ENCODE measurements at places on chromosomes 1 and 21.

GRCh38 chr21:31222142-31222541, 121.9 kb downstream of the TIAM1 start:
- no peak overlapping the region for H3K27ac ChIP-seq
- H3K4me3 ChIP-seq = no peak overlapping the region
- no peaks in the 10 kb centered on the region for H3K27me3 ChIP-seq
- DNase-seq = no peak

- no peaks in the 10 kb centered on the region for H3K4me1 ChIP-seq
- H3K4me3 ChIP-seq = no peak overlapping the region
- no peaks in the 10 kb centered on the region for H3K27me3 ChIP-seq
- H3K36me3 ChIP-seq = no peaks in the 10 kb centered on the region
Observed at GRCh38 chr1:181726320-181727012, 243.1 kb downstream of the CACNA1E start.

DNA sequence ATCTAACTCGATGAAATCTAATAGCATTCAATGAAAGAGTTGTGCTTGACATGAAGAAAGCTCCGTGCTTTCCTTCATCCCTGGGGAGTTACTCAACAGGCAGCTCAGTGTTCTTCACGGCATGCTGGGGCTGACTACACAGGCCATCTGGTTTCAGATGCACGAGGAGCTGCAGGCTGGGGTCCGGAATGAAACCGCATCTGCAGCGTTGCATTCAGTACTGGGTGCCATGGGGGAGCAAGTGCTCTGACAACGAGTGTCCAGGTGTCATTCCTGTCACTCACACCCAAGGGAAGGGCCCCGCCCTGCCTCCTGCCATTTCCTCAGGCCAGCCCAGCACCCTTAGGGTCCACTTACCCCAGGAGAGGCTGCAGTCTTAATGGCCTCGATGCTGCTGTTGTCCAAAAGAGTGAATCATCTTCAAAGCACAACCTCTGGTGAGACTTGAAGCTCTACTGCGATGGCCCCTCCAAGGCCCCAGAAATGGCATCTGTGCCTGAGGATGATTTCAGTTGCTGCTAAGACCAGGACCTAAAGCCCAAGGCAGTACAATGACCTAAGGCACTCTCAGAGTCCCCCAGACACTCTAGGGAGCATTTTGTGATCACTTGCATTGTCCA, 61.4 kb downstream of the STUM start:
- no peak overlapping the region for H3K27ac ChIP-seq
- H3K36me3 ChIP-seq = no peaks in the 10 kb centered on the region
- H3K4me3 ChIP-seq = no peak overlapping the region
- no peaks in the 10 kb centered on the region for H3K27me3 ChIP-seq
- no peaks in the 10 kb centered on the region for H3K4me1 ChIP-seq
- no peak for DNase-seq

DNA sequence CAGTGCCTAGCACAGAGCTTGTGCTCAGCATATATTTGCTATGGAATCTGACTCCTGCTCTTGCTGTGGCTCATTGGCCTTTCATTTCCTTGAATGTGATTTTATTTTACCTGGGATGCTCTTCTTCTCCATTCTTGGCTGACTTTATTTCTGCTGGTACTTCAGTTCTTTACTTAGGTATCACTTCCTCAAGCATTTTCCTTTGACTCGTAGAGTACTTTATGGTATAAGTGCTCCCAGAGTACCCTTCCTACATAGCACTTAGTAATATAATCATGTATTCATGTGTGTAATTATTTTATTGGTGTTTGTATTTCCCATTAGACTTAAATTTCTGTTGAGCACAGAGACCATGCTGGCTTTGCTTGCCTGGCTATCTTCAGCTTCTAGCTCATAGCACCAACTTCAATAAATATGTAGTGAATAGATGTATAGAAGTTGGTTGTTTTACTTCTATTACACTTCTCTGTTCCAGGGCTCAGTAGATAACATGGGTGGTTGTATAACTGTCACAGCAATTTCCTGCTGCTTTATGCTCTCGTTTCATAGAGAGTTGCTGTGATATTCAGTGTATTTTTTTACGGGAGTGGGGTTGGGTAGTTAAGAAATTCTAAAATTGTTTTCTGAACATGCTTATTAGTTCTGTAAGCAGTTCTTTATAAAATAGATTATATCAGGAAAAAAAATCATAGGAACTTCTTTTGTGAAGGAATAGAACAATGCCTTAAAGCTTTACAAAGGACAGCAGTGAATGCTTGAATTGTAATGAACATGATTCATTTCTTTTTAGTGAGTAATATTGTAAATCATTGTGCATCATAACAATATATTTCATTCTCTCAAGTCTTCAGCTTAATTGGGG, 112.2 kb downstream of the NEK7 start:
- H3K27ac ChIP-seq = no peak overlapping the region
- H3K4me1 ChIP-seq = peaks cover 27% of the 10 kb centered on the region
- H3K4me3 ChIP-seq = no peak overlapping the region
- H3K27me3 ChIP-seq = no peaks in the 10 kb centered on the region

GRCh38 chr1:20442920-20443625, 42.9 kb downstream of the CAMK2N1 start:
- no peaks in the 10 kb centered on the region for H3K27me3 ChIP-seq
- H3K4me1 ChIP-seq = no peaks in the 10 kb centered on the region
- no peak for DNase-seq
- no peaks in the 10 kb centered on the region for H3K36me3 ChIP-seq
- no peak overlapping the region for H3K27ac ChIP-seq

- no peaks in the 10 kb centered on the region for H3K36me3 ChIP-seq
- no peaks in the 10 kb centered on the region for H3K27me3 ChIP-seq
- no peak for DNase-seq
- no peaks in the 10 kb centered on the region for H3K4me1 ChIP-seq
Observed at GRCh38 chr1:25140073-25140797, 92.1 kb downstream of the SYF2 start.

GRCh38 chr1:46020010-46020409, 112.4 kb downstream of the PIK3R3 start:
- no peaks in the 10 kb centered on the region for H3K27me3 ChIP-seq
- no peaks in the 10 kb centered on the region for H3K4me1 ChIP-seq
- H3K27ac ChIP-seq = no peak overlapping the region
- H3K4me3 ChIP-seq = no peak overlapping the region
- peaks cover 4% of the 10 kb centered on the region for H3K36me3 ChIP-seq
